Glutamatergic neuron (in vitro differentiated cells): ENCODE measurements at places on chromosomes 3 and 15. TPM values are rescaled to one million over a fixed set of nuclear protein-coding genes. Genes with fewer than 3 reads are reported as not detected.

XCR1 gene
- total RNA-seq = not detected

GAP43 gene
- 684 TPM for total RNA-seq

TRH gene
- 1.7 TPM for total RNA-seq

TMC3 gene
- not detected for total RNA-seq

RLBP1 gene
- total RNA-seq = not detected

RFTN1 gene
- total RNA-seq = 6.4 TPM

UPK1B gene
- not detected for total RNA-seq

DAPK2 gene
- total RNA-seq = 2.6 TPM

ABHD17C gene
- total RNA-seq = 6.8 TPM

ZDHHC23 gene
- total RNA-seq = 1.6 TPM

HIGD2B gene
- not detected for total RNA-seq

CLSTN2 gene
- total RNA-seq = 3.1 TPM

HAPLN3 gene
- total RNA-seq = 0.27 TPM

GPR160 gene
- not detected for total RNA-seq

NPAP1 gene
- 0.07 TPM for total RNA-seq

CPNE9 gene
- total RNA-seq = 54.6 TPM
